ENCODE measurements at places on chromosomes 7 and 10. TPM values are rescaled to one million over a fixed set of nuclear protein-coding genes. Genes with fewer than 3 reads are reported as not detected.

The CALML3 gene
- total RNA-seq, result not detected

The ANK3 gene
- total RNA-seq, result 59.6 TPM

The IL6 gene
- total RNA-seq, result 0.85 TPM

The CDCA7L gene
- 111 TPM for total RNA-seq

The ASB15 gene
- not detected for total RNA-seq

The PLOD3 gene
- total RNA-seq, result 74.5 TPM

All from H9 (cell line).